ENCODE measurements at places on chromosomes 1 and 21.

GRCh38 chr21:45741691-45742090, 98.2 kb downstream of the PCBP3 start:
- no peak for DNase-seq

- no peak for DNase-seq
Observed at GRCh38 chr1:102757363-102757762, 351.0 kb downstream of the COL11A1 start.

GRCh38 chr1:195576641-195577040, 1031.6 kb downstream of the KCNT2 start:
- no peak for DNase-seq

DNA sequence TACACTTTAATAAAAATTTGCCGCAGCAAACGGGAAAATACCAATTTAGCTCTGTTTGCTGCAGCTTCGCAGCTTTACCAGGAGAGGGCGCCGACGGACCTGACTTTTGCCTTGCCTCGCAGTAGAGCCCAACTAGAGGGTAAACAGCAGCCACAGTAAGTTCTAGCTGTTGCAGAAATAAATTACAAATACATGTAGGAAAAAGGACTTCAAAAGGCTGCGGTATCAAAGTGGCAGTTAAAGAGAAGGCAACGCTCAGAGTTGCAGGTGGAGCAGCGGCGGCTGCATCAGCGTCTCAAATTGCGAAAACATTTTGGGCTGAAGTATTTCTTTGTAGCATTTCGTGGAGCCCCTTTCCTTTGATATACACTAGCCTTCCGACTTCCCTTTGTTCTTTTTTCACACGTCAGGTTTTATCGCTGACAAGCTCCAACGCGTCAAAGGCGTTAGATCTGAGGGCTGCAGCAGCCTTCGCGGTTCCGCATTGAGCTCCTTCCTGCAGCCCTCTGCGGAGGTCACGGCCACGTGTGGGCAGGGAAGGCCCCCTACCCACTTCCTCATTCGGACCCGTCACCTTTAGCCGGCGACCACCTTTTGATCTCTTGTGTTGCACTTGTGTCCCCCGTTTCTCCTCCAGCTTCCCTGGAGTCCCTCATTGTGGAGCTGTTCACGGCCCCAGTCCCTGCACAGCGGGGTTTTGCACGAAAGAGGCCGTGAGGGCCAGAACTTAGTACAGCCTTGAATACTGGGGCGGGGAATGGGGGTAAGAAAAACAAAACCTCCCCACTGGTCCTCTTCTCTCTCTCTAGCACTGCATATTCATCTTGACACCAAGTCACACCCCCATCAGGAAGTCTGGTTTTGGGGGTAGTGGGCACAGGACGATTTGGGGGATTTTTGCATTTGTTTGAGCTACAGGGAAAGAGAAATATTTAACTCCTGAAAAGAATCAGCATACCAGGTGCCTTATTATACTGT, 72.8 kb downstream of the S1PR1 start:
- peak; percentile 54 for DNase-seq

- DNase-seq: no peak
Observed at GRCh38 chr1:200668514-200669313, 993 bp downstream of the DDX59 start.

DNA sequence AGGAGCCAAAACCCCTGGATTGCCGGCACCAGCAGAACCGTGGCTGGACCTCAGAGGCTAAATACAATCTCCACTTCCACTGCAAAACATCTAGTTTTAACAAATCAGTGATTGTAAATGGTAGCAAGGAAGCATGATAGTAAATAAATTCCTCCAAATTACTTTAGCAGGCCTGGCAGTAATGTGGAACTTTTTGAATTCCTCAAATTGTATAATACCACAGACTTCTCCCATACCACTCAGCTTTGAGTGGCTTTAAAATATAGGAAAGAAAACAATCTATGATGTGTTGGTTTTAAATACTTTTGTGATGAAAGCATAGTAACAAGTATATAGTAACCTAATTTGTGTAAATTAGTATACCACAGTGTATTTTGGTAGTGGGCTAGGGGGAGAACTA, 34.1 kb downstream of the NIBAN1 start:
- DNase-seq: no peak

DNA sequence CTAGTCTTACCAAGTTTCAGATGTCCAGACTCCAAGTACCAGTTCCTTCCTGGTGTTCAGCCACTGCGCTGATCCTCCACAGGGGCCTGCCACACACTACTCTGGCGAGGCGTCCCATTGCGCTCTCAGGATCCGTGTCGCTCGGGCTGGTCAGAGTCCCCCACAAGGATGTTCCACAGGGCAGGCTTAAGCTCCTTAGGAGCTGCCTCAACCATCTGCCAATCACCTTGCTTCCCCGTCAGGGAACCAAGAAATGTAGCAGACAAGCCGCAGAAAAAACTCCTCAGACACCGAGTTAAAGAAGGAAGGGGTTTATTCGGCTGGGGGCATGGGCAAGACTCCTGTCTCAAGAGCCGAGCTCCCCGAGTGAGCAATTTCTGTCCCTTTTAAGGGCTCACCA, 9.8 kb downstream of the OR2W3 start:
- no peak for DNase-seq

- no peak for DNase-seq
Observed at GRCh38 chr1:24914226-24915069, 15.6 kb downstream of the RUNX3 start.

DNA sequence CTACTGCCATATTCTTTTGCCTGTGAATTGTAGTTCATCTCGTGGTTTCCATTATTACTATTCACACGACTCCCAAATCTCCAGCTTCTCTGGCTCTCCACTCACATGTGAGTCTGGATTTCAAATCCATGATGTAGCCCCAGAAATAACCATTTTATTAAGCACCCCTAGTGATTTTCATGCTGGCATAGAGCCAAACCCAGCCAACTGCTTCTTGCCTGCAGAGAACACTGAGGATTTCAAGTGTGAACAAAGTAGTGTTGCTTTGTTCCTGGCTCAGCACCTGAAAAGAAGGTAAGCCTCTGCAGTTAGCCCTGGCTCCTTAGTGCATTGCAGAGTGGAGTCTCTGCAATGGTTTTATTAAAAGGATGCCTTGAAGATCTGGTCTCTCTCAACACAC, 25.9 kb downstream of the UTP25 start:
- DNase-seq: no peak

DNA sequence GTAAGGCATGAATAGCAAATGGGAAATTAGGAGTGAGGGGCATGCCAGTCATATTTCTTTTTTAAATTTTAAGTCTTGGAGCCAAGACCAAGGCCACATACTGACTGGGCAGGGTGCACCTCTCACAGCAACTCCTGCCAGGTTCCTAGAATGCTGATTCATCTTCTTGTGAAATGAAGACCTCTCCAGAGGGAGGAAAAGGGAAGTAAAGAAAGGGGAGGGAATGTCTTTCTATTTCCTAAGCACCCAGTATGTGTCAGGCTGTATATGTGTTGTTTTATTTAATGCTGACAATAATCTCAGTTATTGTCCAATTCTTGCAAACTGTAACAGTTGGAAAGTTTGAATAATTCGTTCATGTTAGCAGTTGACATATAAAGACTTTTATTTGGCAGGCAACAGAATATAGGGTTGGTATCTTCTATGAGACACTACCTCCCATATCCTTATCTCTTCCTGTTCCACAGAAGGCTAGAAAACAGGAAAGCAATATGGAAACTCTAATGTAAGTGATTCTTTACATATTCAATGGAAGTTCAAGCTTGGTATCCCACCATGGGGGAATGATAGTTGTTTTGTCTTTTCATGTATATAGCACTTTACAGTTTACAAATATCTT, 259.1 kb upstream of the USP24 start:
- no peak for DNase-seq

DNA sequence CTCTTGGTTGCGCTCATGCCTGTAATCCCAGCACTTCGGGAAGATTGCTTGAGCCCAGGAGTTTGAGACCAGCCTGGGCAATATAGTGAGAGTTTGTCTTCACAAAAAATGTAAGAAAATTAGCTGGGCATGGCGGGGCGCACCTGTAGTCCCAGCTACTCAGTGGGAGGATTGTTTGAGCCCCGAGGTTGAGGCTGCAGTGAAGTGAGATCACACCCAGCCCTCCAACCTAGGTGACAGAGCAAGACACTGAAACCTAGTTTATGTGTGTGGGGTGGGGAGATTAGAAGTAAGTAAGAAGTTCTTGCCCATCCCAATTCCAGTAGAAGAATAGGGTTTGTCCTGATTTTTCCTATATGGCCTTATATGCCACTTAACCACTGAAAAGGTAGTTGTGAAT, 2.0 kb downstream of the RPL5 start:
- no peak for DNase-seq
